ENCODE measurements at places on chromosomes 16 and 17.

- no peak overlapping the region for H3K27ac ChIP-seq
- no peaks in the 10 kb centered on the region for H3K4me1 ChIP-seq
- no peak for DNase-seq
- H3K36me3 ChIP-seq: no peaks in the 10 kb centered on the region
These were observed 33.7 kb upstream of the KDM8 start for GRCh38 chr16:27169511-27170071.

DNA sequence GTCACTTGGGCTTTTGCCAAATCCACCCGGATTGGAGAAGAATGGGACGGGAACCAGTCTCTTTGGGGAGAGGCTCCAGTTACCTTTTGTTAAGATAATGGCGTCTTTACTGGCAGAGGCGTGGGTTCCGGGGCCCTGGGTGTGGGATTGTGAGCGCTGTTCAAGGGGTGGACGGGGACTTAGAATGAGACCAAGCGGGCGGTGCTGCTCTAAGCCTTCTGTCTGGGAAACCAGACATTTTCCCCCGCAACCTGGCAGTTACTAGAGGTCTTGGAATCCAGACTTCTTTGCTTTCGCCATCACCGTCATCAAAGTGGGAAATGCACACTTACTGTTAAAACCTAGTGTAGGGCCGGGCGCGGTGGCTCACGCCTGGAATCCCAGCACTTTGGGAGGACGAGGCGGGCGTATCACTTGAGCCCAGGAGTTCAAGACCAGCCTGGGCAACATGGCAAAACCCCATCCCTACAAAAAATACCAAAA lies 706 bp downstream of the TEN1 start:
- H3K4me1 ChIP-seq: no peaks in the 10 kb centered on the region
- no peak for DNase-seq
- peak overlapping the region; percentile 89 for H3K4me3 ChIP-seq
- H3K27me3 ChIP-seq: no peaks in the 10 kb centered on the region
- no peaks in the 10 kb centered on the region for H3K36me3 ChIP-seq

DNA sequence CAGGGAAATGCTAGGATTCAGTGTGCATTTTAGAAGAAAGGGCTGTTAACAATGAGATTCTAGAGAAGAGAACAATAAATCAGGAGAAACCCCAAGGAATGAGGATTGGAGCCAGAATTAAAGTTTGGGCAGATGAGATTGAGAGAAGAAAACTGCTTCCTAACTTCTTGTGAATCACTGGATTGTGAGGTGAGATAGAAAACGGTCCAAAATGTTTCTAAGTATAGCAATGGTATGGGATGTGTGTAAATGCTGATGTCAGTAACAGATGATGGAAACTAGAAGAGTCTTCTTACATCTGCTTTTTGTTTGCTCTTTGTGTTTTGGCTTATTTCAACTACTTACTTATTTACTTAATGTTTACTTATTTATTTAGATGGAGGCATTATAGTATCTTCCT lies 123.0 kb downstream of the KCNJ2 start:
- no peak overlapping the region for H3K27ac ChIP-seq
- no peaks in the 10 kb centered on the region for H3K27me3 ChIP-seq
- H3K36me3 ChIP-seq: no peaks in the 10 kb centered on the region
- no peak for DNase-seq
- H3K4me3 ChIP-seq: no peak overlapping the region
- H3K4me1 ChIP-seq: no peaks in the 10 kb centered on the region

DNA sequence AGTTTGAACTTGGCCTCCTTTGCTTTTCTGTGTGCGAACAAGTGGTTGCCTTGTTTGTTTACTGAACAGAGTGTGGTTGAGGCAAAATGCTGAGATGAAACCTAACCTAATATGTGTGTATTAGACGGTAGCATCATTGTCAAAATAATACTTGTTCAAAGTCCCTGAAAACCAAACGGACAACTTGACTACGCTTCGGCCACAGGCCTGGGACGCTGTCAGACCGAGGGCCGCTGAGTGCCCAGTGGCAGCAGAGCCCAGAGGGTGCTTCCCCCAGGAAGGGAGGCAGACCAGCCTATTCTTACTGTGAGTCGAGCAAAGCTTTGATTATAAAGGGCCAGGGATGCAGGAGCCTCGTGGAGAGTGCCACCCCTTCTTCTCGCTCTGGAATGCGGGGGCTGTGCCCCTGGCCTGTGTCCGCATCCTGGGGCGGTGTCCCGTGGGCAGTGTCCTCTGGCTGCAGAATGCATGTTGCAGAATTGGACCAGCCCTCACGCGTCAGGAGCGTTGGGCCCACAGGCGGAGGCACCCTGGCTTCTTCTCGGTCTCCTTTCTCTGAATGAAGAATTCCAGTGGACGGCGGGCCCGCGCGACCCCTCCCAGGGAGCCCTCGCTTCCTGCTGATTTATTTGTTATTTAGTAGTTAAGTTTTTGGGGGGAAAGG lies 5.2 kb downstream of the ACSF3 start:
- H3K36me3 ChIP-seq: no peaks in the 10 kb centered on the region
- H3K4me1 ChIP-seq: peaks cover 10% of the 10 kb centered on the region
- no peak for DNase-seq
- H3K4me3 ChIP-seq: no peak overlapping the region

DNA sequence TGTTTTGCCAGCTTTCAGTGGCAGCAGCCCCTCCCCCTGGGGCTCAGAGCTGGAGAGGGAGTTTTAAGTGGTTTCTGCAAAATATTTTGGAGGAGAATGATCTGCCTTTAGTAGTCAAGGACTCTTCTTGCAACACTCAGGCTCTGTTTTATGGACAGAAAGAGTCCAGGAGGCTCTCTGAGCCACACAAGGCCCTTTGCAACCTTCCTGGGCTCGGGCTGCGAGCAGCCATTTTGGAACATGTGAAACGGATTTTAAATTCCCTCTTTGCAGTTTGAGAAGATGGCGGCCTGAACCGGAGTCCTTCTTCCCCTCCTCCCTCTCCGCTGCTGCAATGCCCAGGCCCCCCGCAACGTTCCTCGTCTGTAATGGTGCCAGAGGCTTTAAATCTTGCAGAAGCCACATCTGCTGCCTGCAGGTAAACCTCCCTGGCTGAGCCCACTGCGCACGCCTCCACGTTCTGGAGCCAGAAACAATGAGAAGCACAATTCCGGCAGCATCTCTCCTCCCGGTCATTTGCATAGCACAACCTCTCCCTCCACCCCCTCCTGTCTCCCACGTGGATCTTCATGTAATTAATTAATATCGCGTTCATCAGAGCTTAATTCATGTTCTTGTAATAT lies 386.1 kb downstream of the SEC14L1 start:
- H3K4me3 ChIP-seq: peak overlapping the region; percentile 63
- H3K36me3 ChIP-seq: no peaks in the 10 kb centered on the region
- no peaks in the 10 kb centered on the region for H3K4me1 ChIP-seq
- no peak for DNase-seq
- peak overlapping the region; percentile 36 for H3K27ac ChIP-seq
- H3K27me3 ChIP-seq: no peaks in the 10 kb centered on the region

DNA sequence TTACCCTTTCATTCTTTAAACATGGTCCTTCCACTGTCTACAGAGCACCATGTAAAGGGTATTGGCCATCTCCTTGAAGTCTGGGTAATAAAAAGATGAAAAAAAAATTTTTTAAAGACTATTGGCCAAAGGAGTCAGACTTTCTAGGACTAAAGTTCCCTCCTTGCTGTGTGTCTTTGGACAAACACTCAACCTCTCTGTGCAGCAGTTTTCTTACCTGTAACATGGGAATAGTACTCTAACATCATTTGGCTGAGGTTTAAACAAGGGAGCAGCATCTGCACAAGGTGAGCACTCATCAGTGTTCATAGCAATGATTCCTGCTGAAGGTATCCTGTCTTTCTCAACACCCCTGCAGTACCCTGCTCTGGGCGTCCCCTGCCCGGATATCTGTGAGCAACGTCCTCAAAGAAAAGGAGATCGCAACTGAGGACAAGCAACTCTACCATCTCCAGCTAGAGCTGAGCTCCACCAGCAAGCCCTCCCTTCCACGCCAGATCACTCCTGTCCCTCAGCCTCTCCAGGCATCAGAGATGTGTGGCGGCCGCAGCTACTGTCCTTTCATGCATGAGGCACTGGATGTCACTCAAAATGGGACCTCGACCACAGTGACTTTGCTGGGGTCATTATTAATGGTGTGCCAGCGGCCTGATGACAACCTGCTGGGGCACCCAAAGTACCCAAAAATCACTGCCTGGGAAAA lies 29.5 kb upstream of the RPH3AL start:
- no peaks in the 10 kb centered on the region for H3K36me3 ChIP-seq
- H3K27me3 ChIP-seq: no peaks in the 10 kb centered on the region
- H3K27ac ChIP-seq: no peak overlapping the region
- DNase-seq: no peak
- H3K4me3 ChIP-seq: no peak overlapping the region

GRCh38 chr16:89537549-89537925 lies 22.9 kb upstream of the RPL13 start:
- no peak overlapping the region for H3K4me3 ChIP-seq
- H3K36me3 ChIP-seq: peaks cover 4% of the 10 kb centered on the region
- no peak for DNase-seq
- H3K4me1 ChIP-seq: no peaks in the 10 kb centered on the region

- DNase-seq: peak; percentile 45
- H3K27ac ChIP-seq: peak overlapping the region; percentile 96
- peaks cover 3% of the 10 kb centered on the region for H3K4me1 ChIP-seq
- no peaks in the 10 kb centered on the region for H3K27me3 ChIP-seq
- H3K4me3 ChIP-seq: peak overlapping the region; percentile 73
These were observed 10.7 kb downstream of the TBX2 start for GRCh38 chr17:61410141-61411010.

- H3K4me3 ChIP-seq: no peak overlapping the region
- DNase-seq: no peak
- H3K36me3 ChIP-seq: no peaks in the 10 kb centered on the region
These were observed 2.0 kb downstream of the AKAP10 start for GRCh38 chr17:19975601-19976000.

DNA sequence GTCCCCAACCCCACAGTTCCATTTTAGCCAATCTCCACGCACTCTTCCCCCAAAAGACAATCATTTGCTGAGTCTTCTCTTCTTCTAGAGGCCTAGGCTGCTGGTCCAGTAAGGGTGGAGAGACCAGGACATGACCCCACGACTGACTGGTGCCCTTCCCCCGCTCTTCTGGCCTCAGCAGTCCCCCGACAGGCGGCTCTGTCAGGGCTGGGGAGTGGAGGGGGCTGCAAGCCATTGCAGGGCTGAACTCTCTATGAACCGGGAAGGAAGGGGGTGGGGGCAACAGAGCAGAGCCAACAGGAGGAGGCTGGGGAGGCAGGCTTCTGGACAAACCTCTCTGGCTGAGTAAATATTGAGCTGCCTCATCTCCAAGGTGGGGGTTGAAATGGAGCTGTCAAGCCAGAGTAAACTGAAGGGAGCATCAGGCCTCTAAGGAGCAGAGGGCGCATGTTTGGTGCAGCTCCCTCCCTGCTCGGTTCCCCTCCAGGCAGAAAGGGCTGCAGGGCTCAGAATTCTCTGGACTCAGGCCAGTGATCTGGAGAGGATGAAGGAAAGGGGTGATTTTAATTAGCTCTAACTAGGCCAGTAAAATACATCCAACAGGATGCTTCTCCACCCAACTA lies 8.7 kb downstream of the HOXB1 start:
- H3K4me3 ChIP-seq: no peak overlapping the region
- peaks cover 8% of the 10 kb centered on the region for H3K27me3 ChIP-seq
- no peaks in the 10 kb centered on the region for H3K36me3 ChIP-seq
- peak; percentile 27 for DNase-seq
- peak overlapping the region; percentile 12 for H3K27ac ChIP-seq
- H3K4me1 ChIP-seq: no peaks in the 10 kb centered on the region

DNA sequence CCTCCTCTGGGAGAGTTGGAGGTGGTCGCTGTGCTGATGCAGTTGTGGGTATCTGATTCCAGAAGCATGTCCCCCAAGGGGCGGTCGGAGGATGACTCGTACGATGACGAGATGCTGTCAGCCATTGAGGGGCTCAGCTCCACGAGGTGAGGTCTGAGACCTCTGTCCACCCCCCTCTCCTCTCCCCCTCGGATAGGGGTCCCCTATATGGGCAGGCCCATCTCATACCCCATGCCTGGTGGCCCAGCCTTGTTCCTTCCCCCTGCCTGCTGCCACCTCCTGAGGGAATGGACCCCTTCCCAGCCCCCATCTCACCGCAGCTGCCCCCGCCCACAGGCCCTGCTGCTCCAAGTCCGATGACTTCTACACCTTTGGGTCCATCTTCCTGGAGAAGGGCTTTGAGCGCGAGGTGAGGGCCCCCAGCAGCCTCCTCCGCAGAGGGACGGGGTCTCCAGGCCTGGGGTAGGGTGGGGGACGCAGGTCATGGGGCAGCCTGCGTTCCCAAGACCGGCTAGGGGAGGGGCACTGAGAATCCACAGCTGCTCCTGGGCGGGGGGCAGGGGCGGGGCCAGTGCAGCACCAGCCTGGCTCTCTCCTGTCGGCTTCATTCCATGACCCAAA lies 39.2 kb downstream of the ADCY7 start:
- H3K4me1 ChIP-seq: no peaks in the 10 kb centered on the region
- no peaks in the 10 kb centered on the region for H3K27me3 ChIP-seq
- H3K27ac ChIP-seq: no peak overlapping the region
- DNase-seq: peak; percentile 48
- H3K4me3 ChIP-seq: no peak overlapping the region

DNA sequence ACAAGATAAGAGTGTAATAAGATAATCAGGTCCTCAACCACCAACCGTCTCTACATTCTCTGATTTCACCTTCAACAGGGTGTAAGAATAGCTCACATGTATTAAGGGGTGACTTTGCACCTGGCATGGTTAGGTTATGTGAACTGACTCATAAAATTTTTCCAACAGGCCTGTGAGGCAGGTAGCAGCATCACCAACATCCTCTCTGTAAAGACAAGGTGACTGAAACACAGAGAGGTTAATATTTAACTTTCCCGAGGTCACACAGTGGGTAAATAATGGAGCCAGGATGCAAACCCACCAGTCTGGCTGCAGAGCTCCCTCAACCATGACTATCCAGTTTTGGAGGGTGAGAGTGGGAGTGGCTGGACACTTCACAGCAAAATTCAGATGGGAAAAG lies 317.2 kb downstream of the C16orf95 start:
- no peaks in the 10 kb centered on the region for H3K27me3 ChIP-seq
- H3K36me3 ChIP-seq: no peaks in the 10 kb centered on the region
- no peak overlapping the region for H3K4me3 ChIP-seq
- H3K4me1 ChIP-seq: no peaks in the 10 kb centered on the region
- DNase-seq: no peak

GRCh38 chr17:46822388-46822921 lies 4.0 kb upstream of the WNT3 start:
- no peak overlapping the region for H3K4me3 ChIP-seq
- peaks cover 52% of the 10 kb centered on the region for H3K27me3 ChIP-seq
- no peaks in the 10 kb centered on the region for H3K36me3 ChIP-seq
- H3K27ac ChIP-seq: no peak overlapping the region
- H3K4me1 ChIP-seq: peaks cover 5% of the 10 kb centered on the region

DNA sequence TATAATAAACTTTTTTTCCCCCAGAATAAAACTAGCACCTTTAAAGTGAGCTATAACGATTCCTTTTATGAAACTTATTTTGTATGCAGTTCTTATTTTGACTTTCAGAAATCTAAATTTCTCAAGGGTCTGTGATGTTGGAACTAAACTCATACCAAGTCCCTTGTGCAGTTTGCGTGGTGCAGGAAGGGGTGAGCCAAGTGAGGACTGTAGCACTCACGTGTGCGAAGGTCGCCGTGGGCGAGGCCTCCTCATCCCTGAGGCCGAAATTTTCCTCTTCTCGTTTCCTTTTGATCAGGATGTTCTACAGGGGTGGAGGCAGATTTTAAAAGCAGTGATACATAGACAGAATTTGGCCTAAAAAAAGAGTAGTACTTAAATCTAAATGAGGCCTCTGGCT lies 73.7 kb downstream of the RPTOR start:
- H3K27ac ChIP-seq: no peak overlapping the region
- no peaks in the 10 kb centered on the region for H3K27me3 ChIP-seq
- no peaks in the 10 kb centered on the region for H3K4me1 ChIP-seq
- no peaks in the 10 kb centered on the region for H3K36me3 ChIP-seq

GRCh38 chr16:83768986-83769385 lies 38.8 kb upstream of the HSBP1 start:
- no peak overlapping the region for H3K4me3 ChIP-seq
- H3K36me3 ChIP-seq: no peaks in the 10 kb centered on the region
- DNase-seq: no peak
- H3K27me3 ChIP-seq: no peaks in the 10 kb centered on the region
